ENCODE measurements at places on chromosomes 12 and 14.
A peak's percentile ranks its signal among the peaks of the same experiment; 100 is the strongest.

- DNase-seq = no peak
These were observed at the start of gene SRRM4 for GRCh38 chr12:118981285-118982211. Gene SRRM4, plus strand, starts transcription at chr12:118981541. Its CDS starts 342 bp downstream, at chr12:118981883.

DNA sequence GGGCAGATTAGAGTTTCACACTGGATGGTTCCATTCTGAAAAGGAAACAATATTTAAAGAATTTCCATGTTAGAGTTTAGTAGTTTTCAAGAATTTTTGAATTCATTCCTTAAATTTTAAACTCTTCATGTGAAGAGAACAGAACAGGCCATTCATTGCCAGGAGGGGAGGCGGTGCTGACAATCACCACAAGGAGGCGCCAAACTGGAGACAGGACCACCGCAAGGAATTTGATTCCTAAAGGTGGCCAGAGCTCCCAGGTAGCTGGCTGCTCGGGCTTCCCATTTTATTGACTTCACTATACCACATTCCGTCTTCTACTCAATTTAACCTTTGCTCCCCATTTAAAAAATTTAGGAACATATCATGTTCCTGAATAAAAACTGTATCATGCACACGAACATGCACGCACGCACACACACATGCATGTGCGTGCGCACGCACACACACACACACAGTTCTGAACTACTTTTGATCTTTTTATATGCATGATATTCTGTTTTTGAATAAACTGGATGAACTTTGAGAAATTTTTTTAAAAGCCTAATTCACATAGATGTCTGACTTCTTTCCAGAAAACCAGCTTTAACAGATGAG, 101.2 kb downstream of the NELL2 start:
- DNase-seq = peak; percentile 14

GRCh38 chr12:26728205-26729050, 104.6 kb downstream of the ITPR2 start:
- no peak for DNase-seq

- no peak for DNase-seq
These were observed 3.4 kb upstream of the TMEM229B start for GRCh38 chr14:67491741-67492507.

DNA sequence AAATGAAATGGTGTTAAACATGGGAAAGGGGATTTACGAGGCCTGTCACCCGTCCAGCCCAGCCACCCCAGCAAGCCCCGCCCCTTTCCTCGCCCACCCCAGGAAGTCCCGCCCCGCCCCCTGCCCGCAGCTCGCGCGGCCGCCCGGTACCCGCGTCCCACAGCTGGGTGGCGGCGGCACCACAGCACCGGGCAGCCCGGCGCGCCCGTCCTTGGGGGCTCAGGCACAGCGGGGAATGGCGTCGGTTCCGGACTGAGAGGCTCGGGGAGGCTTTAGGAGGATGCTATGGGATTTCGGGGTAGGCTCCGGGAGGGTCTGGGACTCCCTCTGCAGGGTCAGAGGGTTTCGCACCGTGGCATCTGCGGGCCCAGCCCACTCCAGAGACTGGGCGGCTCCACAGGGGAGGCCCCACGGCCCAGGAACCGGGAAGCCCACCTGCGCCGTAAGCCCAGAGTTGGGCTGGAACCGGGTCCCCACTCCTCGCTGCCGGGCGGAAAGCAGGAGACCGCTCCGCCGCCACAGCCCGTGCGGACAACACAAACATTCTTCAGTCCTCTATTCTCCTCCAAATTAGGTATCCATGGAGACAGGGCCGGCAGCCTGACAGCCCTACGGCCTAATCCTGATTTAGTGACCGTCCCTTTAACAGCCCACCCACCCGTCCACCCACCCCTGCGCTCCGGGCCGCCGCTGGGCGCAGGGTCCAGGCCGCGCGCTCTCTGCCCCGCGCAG, 1.4 kb downstream of the FIGNL2 start:
- DNase-seq = peak; percentile 33

Measured in stimulated activated CD4-positive, alpha-beta T cell treated with anti-CD3 and anti-CD28 coated beads, Interleukin-1b, Interleukin-23, amount 100 ng/mL, for 1 hour (primary cell).